ENCODE measurements at places on chromosomes 7 and 10. TPM values are rescaled to one million over a fixed set of nuclear protein-coding genes. Genes with fewer than 3 reads are reported as not detected.

CACNB2 gene
- not detected for total RNA-seq

DNA sequence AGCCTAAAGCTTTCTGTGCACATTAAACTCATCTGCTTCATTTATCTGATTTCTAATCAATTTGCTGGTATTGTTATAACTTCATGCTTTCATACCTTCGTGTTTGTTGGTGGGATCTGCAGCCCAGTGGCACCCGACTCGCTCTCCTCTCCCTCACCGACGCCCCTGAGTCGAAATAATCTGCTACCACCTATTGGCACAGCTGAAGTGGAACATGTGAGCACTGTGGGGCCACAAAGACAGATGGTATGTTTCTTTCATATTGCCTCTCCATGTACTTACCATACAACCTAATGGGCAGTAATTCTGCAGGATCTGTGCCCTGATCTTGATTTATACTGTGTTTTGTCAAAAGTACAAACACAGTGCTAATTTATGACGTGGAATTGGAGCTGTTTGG is 12.4 kb downstream of the DNAJC9 start:
- no peak for DNase-seq
- H3K4me1 ChIP-seq = no peaks in the 10 kb centered on the region
- H3K4me3 ChIP-seq = no peak overlapping the region
- H3K27ac ChIP-seq = no peak overlapping the region
- H3K36me3 ChIP-seq = peaks cover 12% of the 10 kb centered on the region
- no peaks in the 10 kb centered on the region for H3K27me3 ChIP-seq

DNA sequence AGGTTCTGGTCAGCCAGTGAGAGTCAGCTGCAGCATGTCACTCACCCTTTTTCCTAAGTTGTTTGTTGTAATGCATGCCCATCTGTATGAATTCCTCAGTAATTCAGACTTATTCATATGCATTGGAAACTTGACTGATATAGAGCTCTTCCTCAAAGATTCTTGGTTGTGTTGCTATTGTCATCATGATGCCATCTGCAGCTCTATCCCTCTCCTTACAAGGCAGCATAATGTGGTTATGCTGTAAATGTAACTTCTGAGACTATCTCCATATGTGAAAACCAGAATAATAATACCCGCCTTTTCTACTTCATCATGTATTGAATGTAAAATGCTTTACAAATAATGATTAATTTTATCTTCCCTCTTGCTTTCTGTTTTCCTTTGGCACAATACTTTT is 252.6 kb upstream of the MTPN start:
- no peak overlapping the region for H3K27ac ChIP-seq
- no peaks in the 10 kb centered on the region for H3K4me1 ChIP-seq
- no peak overlapping the region for H3K4me3 ChIP-seq

- no peak overlapping the region for H3K4me3 ChIP-seq
- no peak for DNase-seq
- no peaks in the 10 kb centered on the region for H3K36me3 ChIP-seq
- H3K27ac ChIP-seq = no peak overlapping the region
- no peaks in the 10 kb centered on the region for H3K27me3 ChIP-seq
Measured at GRCh38 chr10:22391600-22391999, 46.3 kb downstream of the SPAG6 start.

DNA sequence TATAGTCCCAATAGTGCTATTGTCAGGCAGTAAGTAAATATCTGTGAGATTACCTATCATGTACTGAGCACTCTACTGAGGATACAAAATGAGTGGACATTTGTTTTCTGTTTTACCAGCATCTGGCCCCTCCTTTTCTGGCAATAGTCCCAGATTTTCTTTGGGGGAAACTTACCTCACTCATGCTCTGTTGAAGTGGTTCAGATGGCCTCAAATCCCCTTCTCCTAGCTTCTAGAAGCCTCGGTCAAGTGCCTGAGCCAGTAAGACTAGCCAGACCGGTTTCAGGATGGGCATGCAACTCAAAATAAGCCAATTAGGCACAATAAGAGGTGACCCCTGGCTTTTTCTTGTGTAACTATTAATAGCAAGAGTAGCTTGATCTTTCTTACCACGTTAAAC is 19.7 kb downstream of the TRDMT1 start:
- H3K27ac ChIP-seq = no peak overlapping the region
- H3K36me3 ChIP-seq = no peaks in the 10 kb centered on the region
- H3K27me3 ChIP-seq = no peaks in the 10 kb centered on the region
- peak; percentile 43 for DNase-seq
